ENCODE measurements at places on chromosomes 1 and 21.

DNA sequence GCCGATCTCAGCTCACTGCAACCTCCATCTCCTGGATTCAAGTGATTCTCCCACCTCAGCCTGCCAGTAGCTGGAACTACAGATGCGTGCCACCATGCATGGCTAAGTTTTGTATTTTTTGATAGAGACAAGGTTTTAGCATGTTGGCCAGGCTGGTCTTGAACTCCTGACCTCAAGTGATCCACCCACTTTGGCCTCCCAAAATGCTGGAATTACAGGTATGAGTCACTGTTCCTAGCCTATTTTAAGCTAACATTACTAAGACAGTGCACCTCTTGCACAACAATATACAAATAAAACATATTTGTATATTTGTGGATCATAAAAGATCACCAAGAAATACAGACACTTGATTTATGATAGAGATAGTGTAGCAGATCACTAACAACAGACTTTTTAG is 139.1 kb downstream of the DUSP10 start:
- DNase-seq = no peak

- no peak for DNase-seq
Measured at GRCh38 chr1:204451352-204452124, 39.9 kb upstream of the PPP1R15B start.

DNA sequence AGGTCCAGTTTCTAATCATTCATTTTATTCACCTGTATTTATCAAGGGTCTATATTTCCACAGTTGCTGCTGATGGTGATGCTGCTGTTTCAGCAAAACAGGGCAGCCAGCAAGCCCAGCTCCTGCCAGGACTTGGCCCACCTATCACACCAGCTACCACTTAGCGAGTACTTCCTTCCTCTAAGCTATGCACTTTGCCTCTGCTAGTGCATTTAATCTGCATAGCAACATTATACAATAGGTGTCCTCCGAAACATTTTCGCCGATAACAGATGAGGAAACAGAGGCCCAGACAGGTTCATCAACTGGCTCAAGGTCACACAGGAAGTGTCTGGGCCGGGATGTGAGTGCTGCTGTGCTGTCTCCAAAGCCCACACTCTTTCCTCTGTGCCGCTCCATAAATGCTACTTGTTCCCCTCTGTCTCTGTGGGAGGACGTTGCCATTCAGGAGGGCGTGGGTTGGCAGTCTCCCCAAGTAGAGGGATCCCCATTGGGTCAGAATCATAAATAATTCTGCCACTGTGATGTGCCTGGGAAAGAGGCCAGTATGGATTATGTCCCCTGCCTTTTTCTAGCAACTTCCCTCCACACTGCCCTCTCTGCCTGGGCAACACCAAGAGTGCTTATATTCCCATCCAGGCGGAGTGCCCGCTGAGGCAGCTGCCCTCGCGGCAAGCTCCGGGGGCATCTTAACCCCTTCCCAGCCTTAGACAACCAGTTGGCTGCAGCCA is 9.4 kb upstream of the PLEKHA6 start:
- no peak for DNase-seq

DNA sequence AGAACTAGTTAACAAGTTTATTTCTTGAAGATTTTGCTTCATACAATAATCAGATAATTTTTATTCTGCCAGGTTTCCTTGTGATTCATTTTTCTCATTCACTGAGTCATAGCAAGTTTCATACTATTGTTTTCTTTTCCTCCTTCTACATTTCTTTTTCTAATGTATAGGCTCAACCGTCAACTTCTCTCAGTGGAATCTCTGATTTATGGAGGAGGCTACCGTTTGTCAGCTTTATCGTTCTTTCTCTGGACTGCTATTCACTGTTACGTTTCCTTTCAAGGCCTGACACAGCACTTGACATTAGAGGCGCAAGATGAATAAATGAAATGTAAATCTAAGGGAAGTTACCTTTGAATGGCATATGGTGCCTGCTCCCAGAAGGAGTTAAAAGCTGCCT is 284.3 kb upstream of the NR5A2 start:
- no peak for DNase-seq

GRCh38 chr1:27238032-27238431 is 3.6 kb downstream of the WDTC1 start:
- no peak for DNase-seq

DNA sequence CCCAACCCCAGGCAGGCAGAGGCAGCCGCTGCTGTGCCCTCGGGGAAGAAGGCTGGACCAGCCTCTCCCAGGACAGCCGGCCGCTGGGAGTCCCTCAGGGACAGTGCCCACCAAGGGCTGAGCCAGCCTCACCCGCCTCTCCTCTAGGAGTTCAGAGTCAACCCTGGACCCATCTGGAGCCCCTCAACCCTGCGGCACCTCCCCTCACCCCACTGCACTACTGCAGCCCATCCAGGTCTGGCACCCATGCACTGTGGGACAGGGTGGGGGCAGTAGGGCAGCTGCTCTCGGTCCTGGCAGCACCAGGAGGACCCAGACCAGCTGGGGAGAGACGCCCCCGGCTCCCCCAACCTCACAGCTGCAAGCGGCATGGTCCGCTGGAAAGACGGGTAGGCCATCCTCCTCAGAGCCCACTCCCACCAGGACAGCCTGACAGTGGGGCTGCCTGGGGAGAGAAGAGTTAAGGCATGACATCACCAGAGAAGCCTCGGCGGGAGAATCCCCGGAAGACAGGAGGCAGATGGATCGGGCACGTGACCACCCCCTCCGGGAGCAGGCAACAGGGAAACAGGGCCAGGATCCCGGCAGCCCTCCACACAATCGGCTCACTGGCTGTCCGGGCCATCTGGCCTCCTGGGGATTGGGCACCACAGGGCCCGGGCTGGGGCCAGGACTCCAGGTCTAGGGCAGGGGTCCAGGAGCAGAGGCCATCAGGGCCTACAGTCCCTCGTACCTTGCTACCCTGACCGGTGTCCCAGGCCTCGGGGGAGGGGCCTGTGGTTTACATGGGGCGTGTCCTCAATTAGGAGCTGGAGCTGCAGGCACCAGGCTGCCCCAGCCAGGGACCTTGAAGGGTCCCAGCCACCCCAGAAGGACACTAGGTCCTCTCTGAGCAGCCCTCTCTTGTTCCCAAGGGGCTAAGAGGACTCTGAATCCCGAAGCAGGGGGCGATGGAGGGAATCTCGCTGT is 3.1 kb downstream of the ACAP3 start:
- DNase-seq = no peak

GRCh38 chr1:62800825-62801306 is 16.9 kb downstream of the ATG4C start:
- DNase-seq = no peak

GRCh38 chr1:222037720-222038119 is 295.8 kb upstream of the DUSP10 start:
- no peak for DNase-seq

DNA sequence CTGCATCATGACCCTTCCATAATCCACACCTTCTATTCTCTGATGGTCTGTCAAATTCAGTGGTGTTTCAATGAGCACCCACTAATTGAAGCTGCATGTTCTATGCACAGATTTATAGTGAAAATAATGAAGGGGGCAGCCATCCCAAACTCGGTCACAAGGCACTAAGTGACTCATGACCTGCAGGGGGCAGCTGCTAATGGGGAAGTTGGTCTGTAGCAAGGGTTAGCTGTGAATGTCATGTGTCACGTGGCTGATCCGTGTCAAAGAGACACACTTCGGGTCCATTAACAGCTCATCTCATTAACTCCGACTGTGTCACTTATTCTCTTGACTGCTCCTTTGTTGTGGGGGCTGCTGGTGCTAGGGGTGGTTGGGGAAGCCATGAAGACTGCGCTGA is 306.6 kb downstream of the PCP4 start:
- no peak for DNase-seq

DNA sequence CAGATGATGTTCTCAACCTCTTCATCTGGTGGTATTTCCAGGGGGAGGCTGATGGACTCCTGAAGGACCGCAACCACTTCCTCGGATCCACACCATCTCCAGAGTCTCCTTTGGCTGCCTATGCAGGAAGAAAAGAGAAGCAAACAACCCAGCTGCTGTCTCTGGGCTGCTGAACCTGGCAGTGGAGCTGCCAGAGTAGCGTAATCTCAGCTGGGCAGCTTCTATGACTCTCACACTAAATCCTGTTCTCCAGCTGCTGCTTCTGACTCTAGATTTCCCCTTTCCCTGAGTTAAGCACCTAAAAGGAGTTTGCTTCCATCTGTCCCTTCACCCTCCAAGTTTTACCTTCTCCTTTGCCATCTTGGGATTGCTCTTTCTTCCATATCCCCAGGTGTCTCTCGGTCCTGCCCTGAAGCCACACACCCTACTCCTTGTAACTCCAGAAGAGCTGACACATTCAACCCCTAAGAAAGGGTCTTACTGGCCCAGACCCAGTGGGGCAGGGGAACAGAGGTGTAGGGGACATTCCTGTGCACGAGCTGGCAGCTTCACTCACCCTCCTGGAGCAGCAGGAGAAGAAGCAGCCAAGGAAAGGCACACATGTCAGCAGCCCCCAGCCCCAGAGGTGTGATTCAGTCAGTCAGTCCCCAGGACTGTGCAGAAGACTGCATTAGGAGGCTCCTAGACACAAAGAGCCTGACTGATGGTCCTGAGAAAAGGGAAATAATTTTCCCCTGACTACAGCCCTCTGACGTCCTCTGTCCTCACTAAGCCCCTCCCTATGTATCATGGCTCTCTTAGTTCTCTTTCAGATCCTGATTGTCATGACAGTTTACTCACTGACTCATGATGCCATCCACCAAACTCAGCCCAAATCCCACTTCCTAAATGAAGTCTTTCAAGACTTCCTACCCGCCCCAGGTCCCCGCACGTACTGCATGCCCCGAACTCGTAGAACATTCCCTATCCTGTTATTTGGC is at the start of gene SLAMF9:
TSS of gene SLAMF9 (minus strand) at position 702 of the 980 bp plus-strand sequence. CDS start at position 602, 100 bp downstream.
- no peak for DNase-seq

DNA sequence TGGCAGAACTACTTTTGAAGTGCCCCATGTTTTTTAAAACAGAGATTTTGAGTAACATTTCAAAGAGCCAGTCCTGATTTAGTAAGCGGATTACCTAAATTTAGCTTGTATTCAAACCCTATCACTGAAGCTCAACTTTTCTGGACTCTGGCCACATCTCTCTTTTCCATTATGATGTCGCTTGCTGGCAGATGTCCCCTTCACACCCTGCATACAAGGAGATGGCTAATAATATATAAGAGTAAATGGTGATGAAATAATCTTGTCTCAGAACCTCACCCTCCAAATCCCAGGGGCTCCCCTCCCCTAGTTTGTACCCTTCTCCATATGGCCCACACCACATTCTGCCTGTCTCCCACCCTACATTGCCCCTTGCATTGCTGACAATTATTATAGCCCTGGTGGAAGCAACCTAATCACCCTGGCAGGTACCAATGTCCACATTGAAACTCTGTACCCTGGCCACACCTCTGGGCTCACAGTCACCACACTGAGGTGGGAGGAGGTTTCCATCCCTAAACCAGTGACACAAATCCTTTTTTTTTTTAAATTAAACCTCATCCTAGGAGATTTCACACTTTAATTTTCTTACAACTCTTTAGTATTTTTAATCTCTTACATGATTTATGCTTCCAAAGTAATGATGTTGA is 106.0 kb upstream of the SYT6 start:
- no peak for DNase-seq

DNA sequence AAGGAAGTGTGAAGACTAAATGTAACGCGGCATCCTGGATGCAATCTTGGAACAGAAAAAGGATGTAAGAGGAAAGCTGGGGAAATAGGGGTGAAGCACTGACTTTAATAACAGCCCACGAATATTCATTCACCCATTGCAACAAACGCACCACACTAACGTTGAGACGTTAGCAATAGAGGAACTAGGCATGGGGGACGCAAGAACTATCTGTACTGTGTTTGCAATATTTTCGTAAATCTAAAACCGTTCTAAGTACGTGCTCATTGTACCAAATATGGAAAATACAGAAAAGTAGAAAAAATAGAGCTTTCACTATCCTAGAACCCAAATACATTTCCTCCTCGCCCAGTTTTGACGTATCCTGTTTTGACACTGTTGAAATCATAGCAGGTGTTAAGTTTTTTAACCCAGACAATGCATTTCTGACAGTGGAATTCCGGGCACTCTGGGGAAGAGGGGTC is 3.9 kb downstream of the LAPTM5 start:
- DNase-seq = no peak

DNA sequence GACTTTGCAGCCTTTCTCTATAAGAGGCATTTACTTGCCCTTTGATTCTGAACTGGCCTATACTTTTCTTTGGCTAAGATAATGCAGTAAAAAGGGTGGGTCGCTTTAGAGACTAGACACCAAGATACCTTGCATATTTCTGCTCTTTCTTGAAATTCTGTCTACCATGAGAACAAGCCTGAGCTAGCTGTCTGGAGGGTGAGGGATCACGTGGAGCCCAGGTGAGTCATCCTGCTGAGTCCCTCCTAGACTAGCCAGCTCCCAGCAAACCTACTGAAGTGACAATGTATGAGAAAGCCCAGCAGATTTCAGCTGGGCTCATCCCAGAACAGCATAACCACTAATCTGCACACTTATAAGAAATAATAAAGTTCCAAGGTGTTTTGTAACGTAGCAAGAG is 408.0 kb upstream of the KAZN start:
- DNase-seq = no peak

DNA sequence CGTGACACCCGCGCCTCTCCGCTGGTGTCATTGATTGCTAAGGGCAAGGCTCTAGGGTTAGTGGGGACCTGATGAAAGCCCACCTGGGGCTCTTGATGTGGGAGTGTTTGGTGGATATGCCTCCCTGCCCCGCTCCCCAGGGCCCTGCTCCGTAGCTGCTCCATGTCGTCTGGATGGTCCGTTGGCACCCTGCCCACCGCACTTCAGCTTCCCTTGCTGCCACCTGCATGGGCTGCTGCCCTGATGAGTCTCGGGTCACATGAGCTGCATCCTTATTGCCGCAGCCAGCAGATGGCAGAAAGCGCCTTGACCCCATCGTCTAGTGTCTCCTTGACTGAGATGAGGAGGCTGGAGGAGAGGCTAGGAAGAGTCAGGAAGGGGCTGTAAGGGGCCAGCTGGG is 439.4 kb downstream of the CAMTA1 start:
- peak; percentile 30 for DNase-seq

DNA sequence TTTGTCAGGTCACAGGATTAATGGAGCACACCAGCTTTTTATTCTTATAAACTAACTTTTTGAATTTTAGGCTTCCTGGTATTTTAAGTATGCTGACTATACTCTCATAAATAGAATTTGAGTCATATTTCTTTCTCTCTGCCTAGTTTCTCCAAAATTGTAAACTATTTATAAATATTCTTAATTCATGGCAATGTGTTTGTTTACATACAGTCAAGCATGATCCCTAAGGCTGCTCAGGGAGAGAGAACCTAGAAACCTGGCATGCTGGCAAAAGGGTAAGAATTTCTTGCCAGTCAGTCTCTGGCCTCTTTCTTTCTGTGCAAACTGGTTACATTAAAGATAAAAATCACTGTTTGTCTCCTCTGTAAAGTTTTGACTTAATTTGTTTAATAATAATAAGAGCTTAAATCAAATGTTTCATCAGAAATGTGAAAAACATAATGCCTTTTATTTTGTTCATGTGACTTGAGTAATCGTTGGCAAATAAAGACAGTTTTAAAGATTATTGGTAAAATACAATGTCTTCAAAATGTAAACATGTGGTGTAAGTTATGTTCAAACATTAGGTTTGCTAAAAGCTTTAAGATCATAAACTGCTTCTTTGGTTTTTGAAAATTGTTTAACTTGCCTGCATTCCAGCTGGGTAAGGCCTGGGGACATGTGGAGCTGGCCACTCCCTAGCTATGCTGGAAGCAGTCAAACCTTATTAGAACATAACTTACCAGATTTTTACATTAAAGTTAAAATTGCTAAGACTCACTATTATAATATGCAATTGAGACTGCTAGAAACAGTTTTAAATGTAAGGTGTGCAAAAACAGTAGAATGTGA is 1401.7 kb downstream of the NCAM2 start:
- no peak for DNase-seq

Measured in NCI-H748 treated with DMSO at 0.1 percent for 48 hours (cell line).